ENCODE measurements at places on chromosomes 12 and 14. TPM values are rescaled to one million over a fixed set of nuclear protein-coding genes. Genes with fewer than 3 reads are reported as not detected.

KLHDC1 gene
- total RNA-seq = 6.9 TPM

CHGA gene
- total RNA-seq = not detected

KCNA5 gene
- 1.3 TPM for total RNA-seq

SRSF5 gene
- total RNA-seq = 95.6 TPM

MYO1H gene
- 0.10 TPM for total RNA-seq

STXBP6 gene
- 1.1 TPM for total RNA-seq

LRRC10 gene
- not detected for total RNA-seq

PPFIBP1 gene
- 28.3 TPM for total RNA-seq

ALKBH1 gene
- total RNA-seq = 11.4 TPM

LRTM2 gene
- not detected for total RNA-seq

DBX2 gene
- not detected for total RNA-seq

GPR65 gene
- total RNA-seq = 0.32 TPM

ALG10 gene
- total RNA-seq = 5.1 TPM

OR4E2 gene
- not detected for total RNA-seq

FERMT2 gene
- total RNA-seq = 79.5 TPM

MUCL1 gene
- not detected for total RNA-seq

DIO2 gene
- 0.76 TPM for total RNA-seq

ACRBP gene
- total RNA-seq = 0.82 TPM

TDRD9 gene
- total RNA-seq = 1.3 TPM

SMOC1 gene
- 4.2 TPM for total RNA-seq

DIO3 gene
- 0.56 TPM for total RNA-seq

SPIC gene
- total RNA-seq = not detected

COX8C gene
- not detected for total RNA-seq

ASCL1 gene
- not detected for total RNA-seq
